ENCODE measurements at places on chromosomes 7 and 10.

DNA sequence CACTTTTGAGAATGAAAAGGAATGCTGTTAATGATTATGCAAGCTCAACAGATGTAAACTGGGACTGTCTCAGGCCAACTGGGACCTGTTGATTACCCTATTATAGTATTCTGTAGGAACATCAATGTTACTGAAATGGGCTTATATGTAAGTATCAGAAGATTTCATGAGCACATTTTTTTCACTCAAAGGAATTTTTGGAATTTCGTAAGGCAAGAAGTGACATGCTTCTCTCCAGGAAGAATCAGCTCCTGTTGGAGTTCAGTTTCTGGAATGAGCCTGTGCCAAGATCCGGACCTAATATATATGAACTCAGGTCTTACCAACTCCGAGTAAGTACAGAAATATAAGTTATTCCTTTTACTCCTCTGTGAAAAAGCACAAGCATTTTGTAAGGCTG, 19.2 kb downstream of the NIPSNAP2 start:
- no peak for DNase-seq

DNA sequence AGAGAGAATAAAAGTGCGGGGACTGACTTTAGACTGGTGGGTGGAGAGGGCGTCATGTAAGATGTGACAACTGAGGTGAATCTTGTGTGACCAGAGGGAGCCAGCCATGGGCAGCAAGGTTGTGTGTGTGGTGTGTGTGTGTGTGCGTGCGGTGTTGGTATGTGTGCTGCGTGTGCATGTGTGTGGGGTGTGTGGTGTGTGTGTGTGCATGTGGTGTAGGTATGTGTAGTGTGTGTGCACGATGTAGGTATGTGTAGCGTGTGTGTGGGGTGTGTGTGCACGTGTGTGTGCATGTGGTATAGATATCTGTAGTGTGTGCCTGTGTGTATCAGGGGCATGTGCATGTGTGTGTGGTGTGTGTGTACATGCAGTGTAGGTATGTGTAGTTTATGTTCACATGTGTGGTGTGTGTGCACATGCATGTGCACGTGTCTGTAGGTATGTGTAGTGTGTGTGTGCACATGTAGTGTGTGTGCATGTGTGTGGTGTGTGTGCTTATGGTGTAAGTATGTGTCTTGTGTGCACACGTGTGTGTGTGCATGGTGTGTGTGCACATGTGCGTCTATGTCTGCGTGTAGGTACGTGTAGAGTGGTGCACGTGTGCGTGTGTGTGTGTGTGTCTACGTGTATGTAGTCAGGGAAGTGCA, 312.3 kb upstream of the MKI67 start:
- no peak for DNase-seq

DNA sequence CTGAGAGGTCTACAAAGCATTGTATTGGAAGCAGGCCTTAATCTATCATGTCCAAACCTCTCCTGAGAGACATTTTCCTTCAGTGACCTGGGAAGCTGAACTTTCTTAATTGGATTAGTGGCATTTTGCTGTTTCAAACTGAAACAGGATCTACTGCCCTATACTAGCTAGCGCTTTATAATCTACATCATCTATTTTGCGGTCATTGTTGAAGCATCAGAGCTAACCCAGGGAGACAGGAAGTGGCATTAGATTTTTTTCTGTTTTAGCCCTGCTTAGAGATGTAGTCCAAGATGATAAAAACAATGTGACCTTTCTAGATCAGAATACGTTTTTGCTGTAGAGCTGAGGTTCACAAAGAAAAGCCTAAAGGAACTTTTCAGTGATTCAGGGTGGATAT, 147.4 kb upstream of the AGR3 start:
- DNase-seq, result no peak

DNA sequence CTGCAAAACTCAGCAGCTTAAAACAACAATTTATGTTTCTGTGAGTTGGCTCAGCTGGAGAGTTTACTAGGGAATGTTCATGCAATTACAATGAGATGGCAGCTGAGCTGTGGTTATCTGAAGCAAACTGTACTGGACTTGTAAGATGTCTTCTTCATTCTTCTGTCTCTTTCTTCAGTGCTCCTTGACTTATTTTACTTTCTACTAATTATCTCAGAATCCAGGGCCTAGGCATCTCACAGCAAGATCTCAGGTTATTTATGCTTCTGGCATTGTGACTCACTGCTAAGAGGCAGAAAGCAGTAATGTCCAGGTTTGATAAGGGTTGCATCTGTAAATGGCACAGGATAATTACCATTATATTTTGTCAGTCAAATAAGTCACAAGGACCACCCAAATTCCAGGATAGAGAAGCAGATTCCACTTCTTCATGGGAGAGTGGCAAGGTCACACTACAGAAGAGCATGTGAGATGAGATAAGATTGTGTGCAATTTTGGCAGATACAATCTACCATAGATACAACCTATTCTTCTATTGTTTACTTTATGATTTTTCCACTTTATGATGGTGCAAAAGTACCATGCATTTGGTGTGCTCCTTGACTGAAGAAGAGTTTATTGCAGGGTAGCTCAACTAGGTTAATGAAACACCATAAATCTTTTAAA, 16.8 kb downstream of the VIM start:
- no peak for DNase-seq

DNA sequence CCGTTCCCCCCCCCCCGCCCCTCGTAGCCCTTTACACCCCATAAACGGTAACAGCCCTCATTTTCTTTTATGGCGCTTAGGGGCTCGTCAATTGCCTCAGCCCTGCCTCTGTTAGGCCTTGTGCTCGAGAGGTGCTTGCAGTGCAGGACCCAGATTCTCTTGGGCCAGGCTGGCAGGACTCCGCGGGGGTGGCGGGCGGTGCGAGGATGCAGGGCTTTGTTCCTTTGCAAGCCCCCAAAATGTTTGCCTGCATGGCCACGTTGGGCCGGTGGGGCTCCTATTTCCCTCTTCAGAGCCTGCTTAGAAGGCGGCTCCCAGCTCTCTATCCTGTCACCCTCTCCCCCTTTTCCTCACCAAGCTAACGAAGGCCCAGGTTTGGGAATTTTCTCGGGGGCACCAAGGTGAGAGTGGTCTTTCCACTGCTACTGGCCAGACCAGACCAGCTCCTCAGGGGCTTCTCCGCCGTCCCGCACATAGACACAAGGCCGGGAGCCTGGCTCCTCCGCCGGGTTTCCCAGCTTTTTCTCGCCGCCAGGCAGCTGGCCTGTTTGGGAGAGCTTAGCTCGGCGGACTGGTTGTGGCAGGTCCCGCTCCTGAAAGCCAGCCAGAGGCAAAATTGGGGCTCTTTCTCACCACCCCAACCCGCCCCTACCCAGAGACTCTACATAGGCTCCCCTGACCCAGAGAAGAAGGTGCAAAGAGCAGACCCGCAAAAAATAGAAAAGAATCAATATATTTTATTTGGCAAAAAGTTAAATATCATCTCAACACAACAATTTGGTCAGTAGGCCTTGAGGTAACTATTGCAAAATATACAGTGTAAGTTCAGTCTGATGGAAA, 3.4 kb downstream of the HOXA9 start:
- DNase-seq, result no peak

DNA sequence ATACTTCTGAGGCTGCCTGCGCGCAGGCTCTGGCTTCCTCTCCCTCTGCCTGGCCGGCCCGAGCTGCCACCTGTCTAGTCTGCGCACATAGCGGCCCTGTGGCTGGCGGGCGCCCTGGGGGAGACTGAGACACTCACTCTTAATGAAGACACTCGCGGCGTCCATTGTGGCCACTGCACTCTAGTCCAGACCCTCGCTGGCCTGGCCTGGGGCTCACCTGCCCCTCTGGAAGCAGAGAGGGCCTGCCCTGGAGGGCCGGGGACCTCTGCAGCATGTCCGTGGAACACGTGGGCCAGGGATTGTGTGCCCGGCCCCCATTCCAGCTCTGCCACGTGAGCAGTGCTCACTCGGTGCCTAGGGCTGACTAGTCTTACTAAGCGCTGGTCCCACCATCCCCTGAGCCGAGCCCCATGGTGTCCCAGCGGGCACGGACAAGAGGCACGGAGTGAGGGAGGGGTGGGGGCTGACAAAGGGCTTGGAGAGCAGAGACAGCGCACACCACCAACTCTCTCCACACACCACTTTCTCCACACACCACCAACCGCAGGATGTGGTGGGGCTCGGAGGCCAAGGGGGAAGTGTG, 149.3 kb downstream of the ELFN1 start:
- no peak for DNase-seq

DNA sequence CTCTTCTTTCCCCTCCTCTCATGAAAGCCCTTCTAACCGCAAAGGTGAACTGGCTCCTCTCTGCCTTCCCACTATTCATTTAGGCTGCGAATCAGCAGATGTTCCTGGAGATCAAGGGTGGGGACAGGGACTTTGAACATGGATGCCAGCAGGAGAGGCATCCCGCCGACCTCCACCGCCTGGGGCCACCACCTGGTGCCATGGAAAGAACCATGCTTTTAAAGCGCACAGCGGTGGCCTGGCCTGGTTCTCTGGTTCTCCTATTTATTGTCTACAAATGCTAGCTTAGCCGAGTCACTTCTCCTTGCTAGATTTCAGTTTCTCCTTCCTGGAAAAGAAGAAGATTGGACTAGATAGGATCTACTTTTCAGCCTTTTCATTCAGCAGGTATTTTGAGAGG, 43.2 kb upstream of the KCNMA1 start:
- DNase-seq, result no peak

GRCh38 chr7:41994036-41994745, 242.8 kb downstream of the GLI3 start:
- no peak for DNase-seq

DNA sequence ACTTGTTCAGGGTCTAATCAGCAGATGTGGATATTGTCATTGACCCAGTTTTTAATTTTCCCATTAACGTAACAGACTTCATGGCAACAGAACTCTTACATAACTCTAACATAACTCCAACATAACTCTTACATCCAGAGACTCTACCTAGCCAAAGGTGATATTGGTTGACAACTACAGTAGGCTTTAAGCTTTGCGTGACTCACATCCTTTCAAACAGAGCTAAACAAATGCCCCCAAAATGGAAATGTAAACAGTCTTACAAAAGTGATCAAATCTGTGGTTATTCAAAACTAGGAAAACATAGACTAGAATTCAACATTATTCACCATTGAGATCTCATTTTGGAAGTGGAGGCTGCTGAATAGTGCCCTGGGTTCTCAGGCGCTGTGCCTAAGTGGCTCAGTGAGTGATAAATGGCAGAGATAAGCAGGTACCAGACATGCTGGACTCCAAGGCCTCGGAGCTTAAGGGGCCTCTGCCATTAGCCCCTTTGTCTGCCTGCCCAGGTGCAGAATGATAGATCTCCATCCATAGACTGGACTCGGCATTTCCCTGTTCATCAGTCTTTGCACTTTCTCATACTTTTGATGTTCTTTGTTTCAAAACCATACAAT, 34.3 kb upstream of the BTBD16 start:
- DNase-seq, result peak; percentile 59

DNA sequence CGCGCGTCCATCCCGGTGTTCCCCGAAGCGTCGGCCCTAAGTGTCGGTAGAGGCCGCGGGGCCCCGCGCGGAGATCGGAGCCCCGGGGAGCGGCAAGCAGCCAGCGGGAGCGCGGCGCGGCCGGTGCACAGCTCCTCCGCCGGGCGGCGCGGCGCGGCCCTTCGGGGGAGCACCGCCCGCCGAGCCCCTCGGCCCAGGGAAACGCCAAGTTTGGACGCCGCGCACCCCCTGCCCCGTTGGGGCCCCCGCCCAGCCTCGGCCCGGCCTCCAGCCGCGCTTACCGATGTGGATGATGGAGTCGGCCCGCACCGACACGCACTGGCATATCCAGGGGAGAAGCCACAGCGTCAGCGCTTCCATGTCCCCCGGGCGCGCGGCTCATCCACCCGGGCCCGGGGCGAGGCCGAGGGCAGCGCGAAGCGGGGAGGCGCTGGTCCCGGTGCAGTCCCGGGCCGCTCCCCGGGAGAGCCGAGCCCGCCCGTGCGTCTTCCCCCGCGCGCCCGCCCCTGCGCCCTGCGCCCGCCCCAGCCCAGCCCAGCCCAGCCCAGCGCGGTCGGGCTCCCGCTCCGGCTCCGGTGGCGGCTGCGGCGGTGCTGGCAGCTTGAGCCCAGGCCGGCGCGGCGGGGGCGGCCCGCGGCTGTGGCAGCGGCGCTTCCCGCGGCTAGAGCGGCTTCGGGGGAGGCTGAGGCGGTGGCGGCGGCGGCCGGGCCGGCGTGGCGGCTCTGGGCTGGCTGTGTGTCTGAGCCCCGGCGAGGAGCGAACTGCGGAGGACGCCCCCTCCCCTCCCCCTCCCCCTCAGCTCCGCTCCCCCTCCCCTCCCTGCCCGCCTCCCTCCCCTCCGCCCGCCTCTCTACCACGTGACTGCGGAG, at the start of gene GRID1:
TSS of gene GRID1 (minus strand) at position 763 of the 869 bp plus-strand sequence.
- no peak for DNase-seq

- DNase-seq, result no peak
These were observed 1.6 kb downstream of the SUV39H2 start for GRCh38 chr10:14880229-14880628.

- DNase-seq, result no peak
These were observed 30.0 kb downstream of the SGMS1 start for GRCh38 chr10:50593523-50594376.

GRCh38 chr10:60188548-60188947, 201.1 kb downstream of the ANK3 start:
- DNase-seq, result no peak

GRCh38 chr7:85828614-85829013, 641.8 kb upstream of the SEMA3D start:
- DNase-seq, result no peak

- no peak for DNase-seq
These were observed 56.8 kb upstream of the LRRC17 start for GRCh38 chr7:102856036-102856435.

GRCh38 chr7:12239806-12240205, 28.7 kb downstream of the TMEM106B start:
- DNase-seq, result no peak

- DNase-seq, result no peak
These were observed 258.4 kb downstream of the PLXNA4 start for GRCh38 chr7:132317701-132318351.

- no peak for DNase-seq
These were observed 78.0 kb upstream of the ADRB1 start for GRCh38 chr10:113965683-113966082.

- DNase-seq, result no peak
These were observed 14.7 kb downstream of the SH3PXD2A start for GRCh38 chr10:103840740-103841070.

DNA sequence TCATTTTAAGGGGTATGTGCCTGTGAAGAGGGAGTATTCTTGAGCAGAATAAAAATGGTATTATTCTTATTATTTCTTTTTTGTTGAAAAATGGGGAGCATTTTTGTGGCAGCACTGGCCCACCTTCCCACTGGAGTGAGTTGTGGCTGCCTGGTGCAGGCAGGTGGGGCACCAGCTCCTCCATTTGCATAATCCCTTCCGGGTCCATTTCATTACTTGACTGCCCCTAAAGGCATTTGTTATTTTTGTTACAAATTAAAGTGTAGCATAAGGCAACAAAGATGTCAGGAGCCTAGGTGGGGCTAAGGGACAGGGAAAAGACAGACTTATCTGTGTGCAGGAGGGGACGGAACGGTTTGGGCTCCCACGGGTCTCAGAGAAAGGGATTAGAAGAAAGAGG, 26.8 kb downstream of the GOLGA7B start:
- no peak for DNase-seq

DNA sequence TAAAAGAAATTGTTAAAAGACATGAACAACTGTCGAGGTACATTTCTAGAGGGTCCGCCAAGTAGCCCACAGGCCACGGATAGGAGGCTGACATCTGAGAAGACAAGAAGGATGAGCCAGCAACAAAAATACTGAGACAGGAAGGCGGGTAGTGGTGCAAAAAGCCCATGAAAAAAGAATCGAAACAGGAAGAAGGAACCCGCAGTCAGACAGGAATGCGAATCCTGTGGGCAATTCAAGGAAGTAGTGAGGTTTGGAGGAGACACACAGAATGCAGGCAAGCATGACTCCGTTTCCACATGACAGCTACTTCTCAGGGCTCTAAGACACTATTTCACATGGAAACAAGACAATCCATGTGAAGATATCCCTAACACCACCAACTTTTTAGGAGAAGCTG, 125.2 kb downstream of the DOCK4 start:
- no peak for DNase-seq

Data from NCI-H2081 treated with DMSO at 0.1 percent for 48 hours (cell line).